ENCODE measurements at places on chromosomes 4 and X.

GRCh38 chrX:153312842-153313241 is 8.7 kb downstream of the PNMA6F start:
- no peak for DNase-seq

- DNase-seq = no peak
These were observed 743.6 kb upstream of the POU3F4 start for GRCh38 chrX:82764521-82764920.

DNA sequence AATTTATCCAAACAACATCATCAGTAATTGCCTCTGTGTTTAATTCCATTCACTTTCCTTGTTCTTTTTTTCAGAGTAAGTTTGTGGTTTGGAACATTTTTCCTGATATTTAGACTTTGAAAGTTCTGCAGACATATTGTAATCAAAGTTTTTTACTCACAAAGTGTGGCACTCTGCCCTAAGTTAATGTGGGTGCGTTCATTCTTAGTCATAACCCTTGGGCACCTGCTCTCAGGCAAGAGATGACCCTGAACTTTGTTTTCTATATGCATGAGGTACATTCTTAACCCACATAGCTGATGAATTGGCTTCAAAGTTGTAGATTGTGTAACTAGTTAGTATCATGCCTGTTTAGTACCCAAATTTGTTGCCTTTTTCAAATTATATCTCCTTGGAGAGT is 424.3 kb downstream of the GRXCR1 start:
- no peak for DNase-seq

GRCh38 chr4:13130848-13131247 is 353.3 kb downstream of the RAB28 start:
- DNase-seq = no peak

GRCh38 chr4:25580633-25581467 is 74.8 kb upstream of the SLC34A2 start:
- no peak for DNase-seq

- DNase-seq = no peak
These were observed 157.0 kb downstream of the FRAS1 start for GRCh38 chr4:78214078-78214477.

- no peak for DNase-seq
These were observed 39.8 kb downstream of the MAD2L1 start for GRCh38 chr4:120026853-120027252.

DNA sequence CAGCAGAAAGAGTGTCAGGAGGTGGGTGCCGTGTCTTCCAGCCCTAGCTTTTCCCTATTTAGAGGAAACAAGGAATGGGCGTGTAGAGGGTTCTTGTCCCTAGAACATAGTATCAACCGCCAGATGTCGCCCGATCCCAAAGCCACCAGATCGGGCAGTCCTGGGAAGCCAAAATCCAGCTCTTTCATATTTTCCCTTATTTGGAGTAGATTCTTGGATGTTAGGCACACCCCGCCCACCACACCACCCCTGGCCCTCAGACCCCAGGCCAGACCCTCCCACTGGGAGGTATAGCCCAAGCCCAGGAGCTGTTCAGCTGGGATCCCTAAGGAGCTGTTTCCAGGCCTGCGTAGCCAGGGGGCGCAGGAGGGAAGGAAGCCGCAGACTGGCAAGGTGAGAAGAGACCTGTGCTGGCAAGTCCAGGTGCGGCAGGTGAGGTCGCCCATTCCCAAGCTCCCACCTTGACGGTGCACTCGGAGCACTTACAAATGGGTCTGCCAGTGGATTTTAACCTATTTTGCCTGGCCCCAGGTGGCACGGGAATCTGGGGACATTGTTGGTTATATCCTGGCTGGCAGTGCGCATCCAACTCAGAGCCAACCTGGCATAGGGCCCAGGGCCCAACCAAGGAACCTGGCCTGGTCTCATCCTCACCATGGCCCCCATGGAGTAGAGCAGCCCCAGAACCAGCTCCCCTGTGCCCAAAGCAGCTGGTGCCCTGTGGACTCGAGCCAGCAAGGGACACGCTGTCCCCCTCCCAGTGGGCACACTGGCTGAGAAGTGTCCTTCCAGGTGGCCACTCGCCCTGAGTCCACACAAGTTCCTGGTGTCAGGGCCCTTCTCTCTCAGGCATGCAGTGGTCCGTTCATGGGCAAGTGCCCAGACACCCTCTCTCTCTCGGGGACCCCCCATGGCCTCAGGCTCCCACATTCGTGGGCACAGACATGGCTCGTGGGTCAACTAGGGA is 811 bp downstream of the FLNA start:
- DNase-seq = no peak

GRCh38 chrX:37926700-37927099 is 79.3 kb upstream of the DYNLT3 start:
- DNase-seq = no peak

GRCh38 chr4:90093526-90093925 is 33.7 kb upstream of the CCSER1 start:
- no peak for DNase-seq

DNA sequence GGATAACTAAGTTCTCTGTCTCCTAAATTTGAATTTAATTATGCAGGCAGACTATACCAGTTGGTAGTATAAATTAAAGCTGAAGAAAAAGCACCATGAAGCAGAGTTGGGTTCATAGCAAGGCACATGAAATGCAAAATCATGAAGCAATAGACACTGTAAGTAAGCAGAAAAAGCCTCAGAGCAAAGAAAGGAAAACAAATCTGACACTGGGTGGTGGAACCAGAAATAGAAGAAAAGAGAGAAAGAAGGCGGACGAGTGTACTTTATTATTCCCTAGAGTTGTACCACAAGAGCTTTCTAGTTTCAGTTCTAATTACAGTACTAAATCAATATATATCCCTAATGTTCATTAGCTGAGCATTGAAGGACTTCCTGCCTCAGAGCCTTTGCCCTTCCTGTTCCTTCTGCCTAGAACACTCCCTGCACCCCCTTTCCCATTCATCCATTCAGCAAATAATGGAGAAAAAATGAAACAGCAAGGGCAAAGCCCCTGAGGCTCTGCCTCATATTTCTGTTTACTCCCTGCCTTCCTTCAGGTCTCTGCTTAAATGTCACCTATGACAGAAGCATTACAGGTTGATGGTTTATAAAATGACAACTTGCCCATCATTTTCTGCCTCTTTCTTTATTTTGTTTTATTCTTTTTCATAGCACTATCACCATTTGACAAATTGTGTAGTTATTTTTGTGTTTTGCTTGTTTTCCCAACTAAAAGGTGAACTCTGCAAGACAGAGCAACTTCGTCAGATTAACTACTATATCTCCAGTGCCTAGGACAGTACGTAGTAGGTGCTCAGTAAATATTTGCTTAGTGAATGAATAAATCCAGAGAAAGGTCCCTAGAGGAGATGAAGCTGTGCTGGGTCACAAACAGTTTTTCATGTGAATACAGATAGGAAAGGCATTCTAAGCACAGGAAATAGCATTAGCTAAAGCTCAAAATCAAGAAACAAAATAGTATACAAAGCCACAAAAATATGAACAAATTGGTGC is 154.0 kb upstream of the RASGEF1B start:
- no peak for DNase-seq

DNA sequence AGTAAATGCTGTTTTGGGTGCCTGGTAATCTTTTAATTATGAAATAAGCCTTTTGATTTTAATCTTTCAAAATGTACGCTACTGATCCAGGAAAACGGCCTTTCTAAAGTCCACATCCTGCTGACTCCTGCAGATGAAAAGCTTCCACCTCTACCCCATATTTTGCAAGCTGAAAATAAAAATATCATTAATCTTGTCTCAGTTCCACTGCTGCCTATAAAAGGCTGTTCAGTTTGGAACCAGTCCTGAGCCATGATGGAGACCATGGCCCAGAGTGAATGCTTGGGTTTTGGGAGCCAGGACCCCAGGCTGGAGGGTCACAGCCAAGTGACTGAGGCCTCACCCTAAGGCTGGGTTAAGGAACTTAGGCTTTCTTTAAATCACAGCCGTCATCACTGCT is 110.8 kb downstream of the AFF1 start:
- DNase-seq = no peak

DNA sequence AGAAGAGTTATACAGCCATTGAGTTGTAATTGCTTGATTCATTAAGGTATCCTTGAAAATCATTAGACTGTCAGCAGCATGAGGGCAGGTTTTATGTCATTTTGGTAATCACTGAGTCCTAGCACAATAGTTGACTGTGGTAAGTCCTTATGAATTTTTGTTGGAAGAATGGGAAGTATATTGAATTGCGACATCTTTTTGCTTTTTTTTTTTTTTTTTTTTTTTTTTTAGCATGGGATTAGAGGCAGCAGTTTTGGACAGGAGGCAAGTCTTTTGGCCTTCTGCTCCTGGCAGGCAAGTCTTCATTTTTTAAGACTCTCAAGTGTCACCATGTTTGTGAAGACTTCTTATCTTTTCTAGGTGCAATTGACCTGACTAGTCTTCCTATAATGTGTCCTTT is 29.7 kb downstream of the PRRG1 start:
- no peak for DNase-seq

GRCh38 chrX:10199212-10199611 is 42.4 kb downstream of the CLCN4 start:
- no peak for DNase-seq

DNA sequence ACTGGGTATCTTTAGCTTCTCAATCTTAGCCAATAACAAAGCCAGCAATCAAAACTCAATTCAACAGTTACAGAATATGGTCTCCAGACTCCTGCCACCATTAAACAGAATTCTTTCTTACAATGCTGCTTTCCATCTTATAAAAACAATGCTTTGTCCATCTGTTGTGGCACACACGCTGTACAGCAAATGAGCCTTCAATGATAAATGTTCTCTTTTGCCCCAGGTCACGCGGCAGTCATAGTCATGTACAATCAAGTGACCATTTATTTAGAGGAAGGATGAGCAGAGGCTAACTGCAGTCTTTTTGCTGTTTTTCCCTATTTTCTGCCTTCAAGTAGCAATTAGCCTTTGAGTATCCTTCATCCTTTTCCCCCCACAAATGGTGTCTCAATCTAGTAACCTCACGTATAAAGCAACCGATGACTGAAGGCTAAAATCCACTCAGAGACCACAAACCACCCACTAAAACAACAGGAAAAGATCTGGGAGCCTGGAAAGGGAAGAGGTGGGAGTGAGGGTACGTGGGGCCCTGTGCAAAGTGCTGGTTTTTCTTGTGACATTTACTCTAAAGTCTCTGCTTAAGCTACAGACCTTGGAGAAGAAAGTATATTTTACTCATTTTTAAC is 24.4 kb downstream of the TRIM2 start:
- DNase-seq = no peak

- no peak for DNase-seq
These were observed 17.5 kb downstream of the DRP2 start for GRCh38 chrX:101237041-101237440.

DNA sequence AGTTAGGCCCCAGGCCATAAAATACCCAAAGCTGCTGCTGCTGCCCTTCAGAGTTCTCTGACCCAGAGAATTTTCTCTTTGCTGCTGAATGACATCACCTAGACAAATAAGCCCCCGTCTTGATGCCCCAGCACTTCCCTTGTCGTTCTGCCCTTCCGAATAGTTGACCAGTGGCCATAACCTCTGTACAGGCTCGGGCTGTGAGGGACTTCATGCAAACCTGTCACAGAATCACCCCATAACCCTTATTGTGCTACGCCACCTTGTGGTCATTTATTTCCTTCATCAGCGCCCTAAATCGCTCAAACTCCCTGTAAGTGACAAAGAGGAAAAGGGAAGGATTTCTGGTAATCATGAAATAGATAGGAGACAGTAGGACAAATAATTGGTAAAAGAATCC is 18.8 kb downstream of the SPACA5 start:
- DNase-seq = no peak

DNA sequence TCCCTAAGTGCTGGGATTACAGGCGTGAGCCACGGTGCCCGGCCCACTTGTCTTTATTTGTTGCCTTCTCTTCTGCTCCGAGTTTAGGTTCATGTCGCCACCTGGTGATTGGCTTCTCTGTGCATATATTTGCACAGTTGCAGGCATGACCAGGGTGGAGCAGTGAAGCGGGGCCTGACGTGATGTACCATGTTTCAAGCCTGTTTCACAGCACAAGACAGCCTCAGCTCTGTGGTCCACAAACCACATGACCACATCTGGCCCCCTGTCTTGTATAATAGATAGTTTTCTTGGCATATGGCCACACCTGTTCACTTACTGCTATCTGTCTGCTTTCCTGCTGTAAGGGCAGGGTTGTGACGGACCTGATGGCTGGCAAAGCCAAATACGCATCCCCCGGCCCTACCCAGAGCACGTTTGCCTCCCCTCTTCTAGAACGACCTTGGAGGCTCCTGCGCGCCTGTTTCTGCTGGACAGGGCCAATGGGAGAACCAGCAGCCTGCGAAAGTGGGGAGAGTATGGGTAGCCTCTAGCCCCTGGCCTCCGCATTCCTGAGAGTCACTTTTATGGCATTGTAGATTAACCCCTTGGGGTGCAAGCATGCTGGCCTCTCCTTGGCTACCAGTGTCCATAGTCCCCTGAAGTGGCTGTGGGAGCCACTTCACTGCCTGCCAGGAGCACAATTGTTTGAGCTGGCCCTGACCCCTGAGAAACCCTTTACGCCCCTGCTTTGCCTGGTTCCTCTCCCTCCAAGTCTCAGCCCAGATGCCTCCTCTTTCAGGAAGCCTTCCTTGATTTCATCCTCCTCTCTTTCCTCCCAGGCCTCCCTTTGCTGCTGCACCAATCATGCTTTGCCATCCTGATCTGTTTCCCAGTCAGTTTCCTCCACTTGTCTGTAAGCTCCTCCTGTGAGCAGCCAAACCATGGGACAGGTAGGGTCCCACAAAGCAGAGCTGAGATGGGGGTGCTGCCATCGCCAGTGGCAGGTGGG is 6.0 kb upstream of the SH3TC1 start:
- no peak for DNase-seq

GRCh38 chr4:169236873-169237626 is 33.7 kb downstream of the SH3RF1 start:
- DNase-seq = no peak

DNA sequence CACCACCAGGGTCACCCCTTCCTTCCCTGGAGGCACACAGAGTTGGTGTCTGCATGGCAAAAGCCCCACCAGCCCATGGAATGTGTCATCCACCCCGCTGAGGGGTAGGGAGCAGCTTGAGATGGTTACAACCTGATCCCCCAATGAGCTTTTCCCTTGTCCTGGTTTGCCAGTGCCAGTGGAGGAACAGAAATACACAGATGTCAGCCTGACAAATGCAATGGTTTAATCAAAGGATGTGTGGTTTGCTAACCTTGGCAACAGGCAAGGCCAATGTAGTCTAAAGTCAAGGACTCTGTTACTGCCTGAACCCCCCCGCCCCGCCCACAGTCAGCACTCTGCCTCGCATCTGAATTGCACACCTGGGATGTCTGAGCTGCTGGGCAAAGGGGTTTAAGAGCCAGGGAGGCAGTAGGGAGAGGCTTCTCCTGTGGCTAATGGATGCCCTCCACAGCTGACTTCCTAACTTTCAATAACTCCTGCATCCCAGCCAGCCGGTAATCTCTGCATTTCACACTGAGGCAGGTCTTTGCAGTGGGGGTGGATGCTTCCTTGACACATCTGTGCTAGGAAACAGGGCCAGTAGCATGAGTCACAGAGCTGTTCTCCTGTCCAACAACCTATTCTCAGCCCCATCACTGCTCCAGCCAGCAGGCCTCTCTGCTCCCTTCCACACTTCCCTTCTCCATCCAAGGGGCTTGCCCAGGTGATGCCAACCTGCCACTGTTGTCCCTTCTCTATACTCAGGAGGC is 137.5 kb downstream of the AMMECR1 start:
- no peak for DNase-seq

- DNase-seq = no peak
These were observed 51.0 kb downstream of the GUCY1B1 start for GRCh38 chr4:155809835-155810234.

- no peak for DNase-seq
These were observed 23.4 kb upstream of the ANKRD17 start for GRCh38 chr4:73281982-73282381.
